Activated CD4-positive, alpha-beta T cell treated with anti-CD3 and anti-CD28 coated beads for 48 hours (primary cell): ENCODE measurements at places on chromosomes 3 and 15.

DNA sequence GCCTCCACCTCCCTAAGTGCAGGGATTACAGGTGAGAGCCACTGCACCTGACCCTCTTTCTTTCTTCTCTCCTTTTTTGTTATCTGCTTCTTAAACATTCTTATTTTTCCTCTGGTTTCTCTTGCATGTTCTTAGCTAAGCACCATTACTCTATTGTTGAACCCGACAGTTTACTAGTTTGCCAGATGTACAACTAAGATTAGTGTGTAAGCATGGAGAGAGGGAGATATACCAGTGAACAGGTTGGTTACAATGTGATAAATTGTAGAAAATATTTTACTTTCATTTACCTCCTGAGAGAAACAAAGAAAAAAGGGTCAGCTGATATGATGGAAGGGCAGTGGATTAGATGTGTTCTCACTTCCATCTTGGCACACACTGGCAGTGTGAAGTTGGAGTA lies 4.9 kb downstream of the HAUS2 start:
- no peak for DNase-seq

- DNase-seq = no peak
These were observed 22.9 kb downstream of the NBEAL2 start for GRCh38 chr3:47002171-47003055.

DNA sequence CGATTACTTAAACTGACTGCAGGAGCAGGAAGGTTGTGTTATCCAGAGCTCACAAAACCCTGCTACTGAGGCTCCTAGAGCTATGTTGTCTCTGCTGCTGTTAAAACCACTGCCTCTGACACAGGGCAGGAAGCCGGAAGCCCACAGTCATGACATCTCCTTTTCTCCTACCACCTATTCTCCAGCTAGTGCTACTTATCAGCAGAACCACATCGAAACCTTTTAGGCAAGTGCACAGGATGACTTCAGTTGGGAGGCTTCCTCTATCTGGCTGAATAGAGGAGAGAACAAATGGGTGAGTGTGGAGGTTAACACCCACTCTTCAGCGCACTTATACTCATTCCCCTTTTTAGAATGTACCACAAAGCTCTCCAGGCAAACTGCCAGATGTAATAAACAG lies 638.0 kb downstream of the OTOL1 start:
- no peak for DNase-seq

DNA sequence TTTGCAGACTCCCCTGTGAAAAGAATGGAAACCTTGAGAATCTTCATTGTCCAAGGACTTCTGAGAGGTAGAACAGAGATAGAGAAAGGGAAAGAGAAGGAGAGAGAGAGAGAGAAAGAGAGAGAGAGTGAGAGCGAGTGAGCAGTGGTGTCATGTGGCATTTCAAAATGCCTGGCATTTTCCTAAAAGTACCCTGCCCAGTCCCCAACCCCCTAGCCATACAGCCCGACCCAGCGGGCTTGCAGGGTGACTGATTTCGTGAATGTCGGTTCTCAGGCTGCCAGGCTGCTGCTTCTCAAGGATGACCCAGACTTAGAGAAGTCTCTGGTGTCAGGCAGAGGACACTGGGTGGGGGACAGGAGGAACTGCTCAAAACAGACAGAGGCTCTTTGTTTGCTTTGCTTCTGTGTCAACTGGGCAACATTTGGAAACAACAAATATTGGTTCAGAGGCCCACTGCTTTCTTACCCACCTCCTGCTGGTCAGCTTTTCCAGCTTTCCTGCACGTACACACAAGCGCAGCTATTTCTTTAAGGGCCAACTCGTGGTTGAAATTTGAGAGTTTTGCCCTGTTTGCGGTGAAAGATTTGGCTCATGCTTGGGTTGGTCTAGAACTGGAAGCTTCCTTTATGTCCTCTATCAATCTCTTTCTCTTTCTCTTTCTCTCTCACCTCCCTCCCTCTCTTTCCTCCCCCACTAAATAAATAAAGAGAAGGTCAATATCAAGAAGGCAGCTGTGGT lies 3.7 kb upstream of the TF start:
- DNase-seq = no peak

GRCh38 chr15:80891006-80891405 lies 98.6 kb downstream of the MESD start:
- DNase-seq = no peak

DNA sequence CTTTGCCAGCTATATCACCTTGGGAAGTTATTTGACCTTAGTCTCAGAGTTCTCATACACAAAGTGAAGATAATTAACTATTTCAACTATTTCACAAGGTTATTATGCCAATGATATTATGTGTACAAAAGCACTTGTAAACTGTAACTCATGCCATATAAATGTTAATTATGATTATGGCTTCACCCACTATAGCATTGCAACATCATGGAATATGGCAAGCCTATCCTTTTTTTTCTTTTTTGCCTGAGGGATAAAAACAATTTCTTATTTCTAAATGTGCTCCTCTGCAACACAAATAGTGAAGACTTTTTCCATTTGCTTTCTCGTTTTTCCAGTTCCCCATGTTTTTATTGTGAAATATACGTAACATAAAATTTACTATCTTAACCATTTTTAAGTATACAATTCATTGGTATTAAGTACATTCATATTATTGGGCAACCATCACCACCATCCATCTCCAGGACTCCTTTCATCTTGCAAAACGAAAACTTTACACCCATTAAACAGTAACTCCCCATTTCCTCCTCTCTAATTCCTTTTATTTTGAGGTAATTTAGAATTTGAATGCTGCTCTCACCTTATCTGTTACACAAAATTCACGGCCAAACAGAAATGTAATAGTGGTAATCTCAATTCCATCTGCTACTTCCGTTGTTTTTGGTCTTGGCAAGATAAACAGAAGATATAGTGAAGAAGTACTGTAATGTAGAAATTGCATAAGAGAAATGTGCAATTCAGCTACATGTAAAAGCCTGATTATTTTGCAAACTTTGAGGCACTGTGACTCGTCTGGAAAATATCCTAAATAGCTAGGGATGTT lies 46.3 kb downstream of the NANOGP8 start:
- DNase-seq = no peak

- DNase-seq = no peak
These were observed 88.2 kb upstream of the CTDSPL start for GRCh38 chr3:37773471-37773870.

GRCh38 chr15:88104357-88104756 lies 152.2 kb downstream of the NTRK3 start:
- no peak for DNase-seq

DNA sequence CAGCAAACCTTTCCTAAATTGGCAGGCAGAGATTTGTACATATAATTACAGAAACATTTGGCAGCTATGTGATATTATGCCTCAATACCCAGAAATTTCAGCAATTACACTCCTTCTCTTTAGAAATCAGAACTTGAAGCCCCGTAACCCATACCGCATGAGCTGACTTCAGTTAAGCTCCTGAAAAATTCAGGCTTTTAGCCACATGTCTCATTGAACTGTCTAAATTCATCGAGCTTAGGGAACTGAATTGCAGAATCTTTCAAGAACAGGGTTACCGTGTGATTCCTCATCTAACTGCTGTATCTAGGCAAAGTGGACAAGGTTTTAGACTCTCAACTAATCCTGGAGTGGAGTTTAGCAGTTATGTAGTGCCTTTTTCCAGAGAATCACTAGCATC lies 333.0 kb downstream of the EPHA3 start:
- DNase-seq = no peak

DNA sequence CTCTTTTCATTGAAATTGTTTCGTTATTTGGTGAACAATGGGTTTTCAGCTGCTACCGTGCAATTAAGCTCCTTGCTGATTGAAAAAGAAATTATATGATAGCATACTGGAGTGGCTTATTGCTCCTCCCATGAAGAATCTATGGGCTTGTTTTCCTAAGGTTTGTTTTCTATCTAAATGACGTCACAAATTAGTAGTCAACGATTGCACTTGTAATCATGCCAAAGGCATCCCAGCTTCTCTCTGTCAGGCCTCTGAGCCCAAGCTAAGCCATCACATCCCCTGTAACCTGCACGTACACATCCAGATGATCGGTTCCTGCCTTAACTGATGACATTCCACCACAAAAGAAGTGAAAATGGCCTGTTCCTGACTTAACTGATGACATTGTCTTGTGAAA lies 388.0 kb upstream of the LMCD1 start:
- no peak for DNase-seq

GRCh38 chr3:126998728-126999127 lies 15.8 kb downstream of the PLXNA1 start:
- no peak for DNase-seq

DNA sequence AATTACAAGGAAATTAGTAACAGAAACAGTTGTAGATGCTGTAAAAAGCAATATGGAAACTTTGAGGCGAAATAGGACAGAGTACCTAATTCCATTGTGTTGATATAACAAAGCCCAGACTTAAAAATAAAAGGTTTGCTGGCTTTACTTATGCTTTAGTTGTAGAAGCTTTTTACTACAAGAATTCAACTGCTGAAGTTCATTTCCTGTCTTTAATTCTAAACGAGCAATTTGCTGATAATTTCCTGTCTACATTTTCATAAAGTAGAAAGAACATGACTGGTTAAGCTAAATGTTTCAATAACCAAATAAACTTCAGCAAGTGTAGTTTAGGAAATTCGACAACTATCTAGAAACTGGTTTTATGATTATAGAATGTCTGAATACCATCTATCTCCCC lies 423.8 kb downstream of the MECOM start:
- DNase-seq = no peak

- no peak for DNase-seq
These were observed 54.5 kb upstream of the LRIG1 start for GRCh38 chr3:66555214-66555844.

- no peak for DNase-seq
These were observed 891 bp downstream of the EXOG start for GRCh38 chr3:38497031-38497430.

DNA sequence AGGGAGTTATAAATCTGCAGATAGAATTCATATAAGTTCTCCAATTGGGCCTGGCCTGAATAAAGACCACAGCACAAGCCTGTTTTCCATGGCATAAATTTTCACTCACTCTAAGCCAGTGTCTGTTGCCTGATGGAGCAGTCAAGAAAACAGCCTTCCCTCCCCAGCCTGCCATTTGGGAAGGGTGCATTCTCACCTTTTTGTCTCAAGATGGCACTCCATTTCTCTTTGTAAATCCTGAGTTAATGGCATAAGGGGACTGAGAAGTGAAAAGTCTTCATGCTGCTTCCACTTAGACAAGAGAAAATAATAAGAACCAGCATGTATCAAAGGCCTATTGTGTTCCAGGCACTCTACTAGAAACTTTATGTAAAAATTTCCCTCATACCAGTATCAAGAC lies 115.6 kb upstream of the MANF start:
- no peak for DNase-seq

DNA sequence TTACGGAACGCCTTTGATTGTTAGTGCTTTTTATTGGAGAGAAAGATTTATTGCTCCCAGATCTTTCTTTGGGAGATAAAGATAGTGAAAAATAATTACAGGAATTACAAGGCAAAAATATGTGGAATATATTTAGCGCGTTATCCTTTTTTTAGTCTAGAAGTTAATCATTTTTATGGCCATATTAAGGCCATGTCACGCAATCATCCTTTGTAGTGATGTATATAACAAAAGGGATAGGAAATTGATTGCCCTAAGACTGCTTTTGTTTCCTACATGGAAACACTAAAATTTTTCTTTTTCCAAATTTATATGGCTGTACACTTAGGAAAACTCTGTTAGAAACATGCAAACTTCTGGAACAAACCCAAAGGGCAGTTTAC lies 1.5 kb downstream of the TRPC1 start:
- no peak for DNase-seq

DNA sequence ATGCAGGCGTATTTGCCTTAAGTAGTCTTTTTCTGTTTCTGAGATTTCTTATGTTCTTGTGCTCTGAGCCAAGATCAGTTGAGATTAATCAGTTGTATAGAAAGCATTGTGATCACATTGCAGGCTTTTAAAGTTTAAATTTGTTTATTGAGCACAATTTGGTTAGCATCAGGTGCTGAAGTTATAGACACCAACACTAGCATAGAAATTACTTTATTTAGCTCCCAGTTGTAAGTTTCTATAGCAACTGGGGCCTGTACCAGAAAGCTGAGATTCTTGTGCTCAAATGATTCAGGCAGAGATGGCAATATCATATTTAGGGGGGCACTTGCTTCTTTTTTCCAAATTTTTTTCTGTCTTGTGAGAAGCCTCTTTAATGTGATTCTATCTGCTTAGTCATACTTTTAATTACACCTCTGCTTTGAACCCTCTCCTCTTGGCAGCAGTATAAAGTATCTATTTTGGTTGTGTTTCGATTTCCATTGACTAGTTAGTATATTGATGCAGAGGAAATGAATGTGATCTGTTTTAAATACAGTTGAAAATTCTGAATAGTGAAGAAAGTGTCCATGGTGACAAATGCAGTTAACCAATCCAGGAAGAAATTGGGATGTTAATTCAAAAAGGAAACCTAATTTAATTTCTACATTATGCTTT lies 241.7 kb upstream of the GBE1 start:
- no peak for DNase-seq

DNA sequence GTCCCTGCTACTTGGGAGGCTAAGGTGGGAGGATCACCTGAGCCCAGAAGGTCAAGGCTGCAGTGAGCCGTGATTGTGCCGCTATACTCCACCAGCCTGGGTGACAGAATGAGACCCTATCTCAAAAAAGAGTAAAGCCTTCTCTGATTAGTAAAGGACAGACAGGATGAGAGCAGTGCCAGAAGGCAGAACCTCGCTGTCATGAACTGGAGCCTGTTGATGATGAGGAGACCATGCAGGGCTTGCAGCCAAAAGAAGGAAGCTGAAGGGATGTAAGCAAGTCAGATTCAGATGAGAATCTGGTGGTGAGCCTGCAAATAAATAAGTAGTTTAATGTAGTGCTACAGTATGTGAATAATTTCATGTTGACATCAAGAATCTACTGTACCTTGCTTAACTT lies 52.8 kb downstream of the USP50 start:
- no peak for DNase-seq

DNA sequence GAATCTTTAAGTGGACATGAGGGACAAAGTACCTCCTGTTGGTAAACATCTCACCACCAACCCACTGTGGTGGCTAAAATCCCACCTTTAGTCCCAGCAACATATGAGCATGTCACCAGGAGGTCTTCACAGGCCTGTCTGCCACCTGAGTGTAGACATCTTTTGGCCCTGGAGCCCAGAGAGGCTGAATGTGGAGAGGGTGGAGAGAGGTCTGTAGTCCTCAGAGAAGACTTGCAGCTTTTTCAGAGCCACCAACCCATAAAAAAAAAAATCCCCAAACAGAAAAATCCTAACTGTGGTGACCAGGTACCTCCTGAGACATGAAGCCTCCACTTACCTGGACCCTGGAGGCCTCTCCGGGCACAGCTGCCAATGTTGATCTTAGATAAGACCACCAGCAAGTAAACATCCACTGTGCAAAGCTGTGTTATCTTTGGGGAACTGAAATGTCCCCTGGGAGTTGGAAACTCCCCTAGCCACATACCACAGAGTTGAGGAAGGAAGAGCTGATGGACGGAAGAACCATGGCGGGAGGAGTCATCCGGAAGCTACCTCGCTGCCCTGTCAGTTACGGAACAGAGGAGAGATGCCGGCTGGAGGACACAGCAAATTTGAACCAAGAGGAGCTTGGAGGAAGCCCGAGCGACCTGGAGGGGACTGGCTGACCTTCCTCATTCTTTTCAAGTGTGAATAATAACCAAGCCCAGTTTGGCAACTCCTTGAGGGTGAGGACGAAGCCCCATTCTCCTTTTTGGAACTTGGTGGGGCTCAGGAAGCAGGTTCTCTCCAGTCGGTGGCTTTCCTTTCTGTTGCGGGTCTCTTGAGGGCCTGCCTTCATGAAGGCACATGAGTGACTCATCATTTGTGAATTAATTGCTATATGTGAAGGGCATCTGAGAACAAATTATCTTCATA lies at the start of gene GHRL:
Gene GHRL, minus strand, starts transcription at position 443 of the 915 bp plus-strand sequence. CDS start 2,767 bp downstream, outside the sequence.
- no peak for DNase-seq
